WTC11 (cell line): ENCODE measurements at places on chromosomes 3 and 15. TPM values are rescaled to one million over a fixed set of nuclear protein-coding genes. Genes with fewer than 3 reads are reported as not detected.

GRCh38 chr15:58513008-58513407 is 81.2 kb downstream of the LIPC start:
- no peak for DNase-seq
- H3K4me3 ChIP-seq: no peak overlapping the region
- no peaks in the 10 kb centered on the region for H3K27me3 ChIP-seq
- peaks cover 10% of the 10 kb centered on the region for H3K4me1 ChIP-seq

The CPLX3 gene
- 0.09 to 0.21 TPM (median 0.09 TPM) in 3 replicates for total RNA-seq

DNA sequence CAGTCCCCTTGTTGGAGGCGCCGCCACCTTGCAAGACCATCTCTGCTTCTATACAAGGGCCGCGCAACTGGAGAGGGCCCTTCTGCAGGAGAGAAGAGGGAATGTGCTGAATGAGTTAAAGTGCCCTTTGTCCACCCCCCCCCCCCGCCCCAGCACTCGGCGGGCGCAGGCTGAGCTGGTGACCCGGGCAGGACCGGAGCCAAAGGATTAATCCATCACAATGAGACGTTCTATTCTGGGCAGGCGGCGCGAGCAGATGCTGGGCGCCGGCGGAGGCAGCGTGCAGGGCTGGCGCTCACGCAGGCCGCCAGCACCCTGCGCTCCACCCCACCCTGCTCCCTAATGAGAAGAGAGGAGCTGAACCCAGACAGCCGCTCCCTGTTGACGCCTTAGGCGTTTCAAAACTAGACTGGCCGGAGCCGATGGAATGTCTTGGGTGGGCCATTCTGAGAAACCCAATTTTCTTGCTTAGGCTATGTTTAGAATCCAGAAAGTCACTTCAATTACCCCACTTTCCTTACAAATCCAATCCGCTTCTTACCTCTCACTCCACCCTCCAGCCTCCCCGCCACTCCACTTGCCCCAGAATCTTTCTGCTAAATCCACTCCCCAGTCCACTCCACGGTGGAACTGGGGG is 32.9 kb downstream of the GJD2 start:
- DNase-seq: peak; percentile 46
- peaks cover 34% of the 10 kb centered on the region for H3K4me1 ChIP-seq
- H3K4me3 ChIP-seq: peak overlapping the region; percentile 60
- no peaks in the 10 kb centered on the region; the same call in none of the 2 replicates for H3K27me3 ChIP-seq

DNA sequence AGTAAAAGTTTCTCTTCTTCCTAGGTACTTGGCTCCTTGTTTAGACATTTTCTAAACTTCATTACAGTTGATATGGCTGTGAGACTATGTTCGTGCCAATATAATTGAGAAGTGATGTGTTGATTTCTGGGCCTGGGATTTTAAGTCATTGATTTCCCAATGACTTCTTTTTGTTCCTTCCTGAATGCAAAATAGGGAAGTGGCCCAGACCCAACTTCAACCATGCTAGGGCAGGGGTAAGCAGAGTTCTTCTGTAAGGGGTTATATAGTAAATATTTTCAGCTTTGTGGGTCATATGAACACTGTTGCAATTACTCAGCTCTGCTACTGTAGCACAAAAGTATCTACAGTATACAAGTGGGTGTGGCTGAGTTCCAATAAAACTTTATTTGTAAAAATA is 320.1 kb upstream of the WNT5A start:
- no peaks in the 10 kb centered on the region for H3K4me1 ChIP-seq
- no peaks in the 10 kb centered on the region for H3K36me3 ChIP-seq
- no peak overlapping the region for H3K4me3 ChIP-seq

DNA sequence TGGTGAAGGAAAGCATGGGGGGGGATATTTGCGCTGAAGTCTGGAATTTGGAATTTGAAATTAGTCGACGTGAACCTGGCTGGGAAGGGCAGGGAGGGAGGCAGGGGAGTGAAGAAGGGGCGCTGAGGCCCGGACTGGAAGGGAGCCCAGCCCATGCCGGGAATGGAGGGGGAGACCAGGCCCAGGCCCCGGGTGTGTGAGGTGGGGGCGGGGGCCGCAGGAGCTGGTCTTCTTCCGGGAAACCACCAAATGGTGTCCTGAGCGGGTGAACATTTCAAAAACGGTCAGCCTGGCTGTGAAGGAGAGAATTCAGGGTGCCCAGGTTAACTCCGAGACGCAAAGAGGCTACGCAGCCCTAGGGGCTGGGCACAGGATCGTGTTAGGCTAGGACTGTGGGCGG is 497 bp upstream of the PRR20G start:
- H3K4me1 ChIP-seq: no peaks in the 10 kb centered on the region
- H3K27me3 ChIP-seq: no peaks in the 10 kb centered on the region; the same call in none of the 2 replicates
- H3K4me3 ChIP-seq: no peak overlapping the region
- DNase-seq: no peak

DNA sequence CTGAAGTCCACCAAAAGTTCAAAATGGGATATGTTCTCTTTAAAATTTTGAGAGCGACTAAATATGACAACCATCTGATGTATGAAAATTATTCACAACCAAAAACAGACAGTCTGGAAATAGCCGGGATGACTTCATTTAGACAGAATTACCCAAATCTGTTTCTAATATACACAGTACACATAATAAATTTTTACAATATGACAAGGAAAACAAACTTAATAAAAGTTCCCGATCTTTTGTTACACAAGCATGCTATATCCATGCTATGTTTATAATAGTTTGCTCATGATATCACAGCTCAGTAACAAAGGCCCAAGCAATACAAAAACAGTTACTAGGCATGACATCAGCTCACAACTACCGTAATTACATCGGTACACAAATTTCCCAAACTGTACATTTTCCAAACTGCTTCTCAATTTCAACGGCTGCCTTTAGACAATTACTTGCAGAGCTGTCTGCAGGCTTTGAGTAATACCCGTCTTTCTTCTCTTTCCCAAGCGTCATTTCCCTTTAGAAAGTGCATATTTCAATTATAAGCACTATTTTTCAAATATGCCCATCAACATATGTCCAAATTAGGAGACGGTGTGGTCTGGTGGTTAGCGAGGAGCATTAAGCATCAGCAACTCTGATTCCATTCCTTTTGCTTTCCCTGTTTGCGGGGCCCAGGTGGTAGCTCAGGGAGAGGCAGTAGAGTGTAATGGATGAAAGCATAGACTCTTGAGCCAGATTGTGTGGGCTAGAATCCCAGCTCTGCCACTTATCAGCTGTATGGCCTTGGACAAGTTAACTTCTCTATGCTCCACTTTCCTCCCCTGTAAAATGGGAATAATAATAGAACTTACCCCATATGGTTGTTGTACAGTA is 481.2 kb downstream of the FOXP1 start:
- no peaks in the 10 kb centered on the region for H3K36me3 ChIP-seq
- H3K4me1 ChIP-seq: peaks cover 16% of the 10 kb centered on the region
- no peaks in the 10 kb centered on the region for H3K27me3 ChIP-seq
- no peak overlapping the region for H3K27ac ChIP-seq
- no peak for DNase-seq

GRCh38 chr3:118380576-118380975 is 654.1 kb downstream of the IGSF11 start:
- no peaks in the 10 kb centered on the region for H3K36me3 ChIP-seq
- no peak overlapping the region for H3K27ac ChIP-seq
- DNase-seq: no peak
- no peaks in the 10 kb centered on the region for H3K4me1 ChIP-seq

GRCh38 chr3:71492974-71493771 is 90.4 kb downstream of the FOXP1 start:
- no peaks in the 10 kb centered on the region for H3K27me3 ChIP-seq
- H3K4me1 ChIP-seq: peaks cover 49% of the 10 kb centered on the region
- no peak overlapping the region for H3K27ac ChIP-seq
- H3K36me3 ChIP-seq: peaks cover 30% of the 10 kb centered on the region
- no peak overlapping the region for H3K4me3 ChIP-seq
- DNase-seq: no peak

The MELTF gene
- total RNA-seq: 7.3 to 9.5 TPM (median 8.7 TPM) in 3 replicates

DNA sequence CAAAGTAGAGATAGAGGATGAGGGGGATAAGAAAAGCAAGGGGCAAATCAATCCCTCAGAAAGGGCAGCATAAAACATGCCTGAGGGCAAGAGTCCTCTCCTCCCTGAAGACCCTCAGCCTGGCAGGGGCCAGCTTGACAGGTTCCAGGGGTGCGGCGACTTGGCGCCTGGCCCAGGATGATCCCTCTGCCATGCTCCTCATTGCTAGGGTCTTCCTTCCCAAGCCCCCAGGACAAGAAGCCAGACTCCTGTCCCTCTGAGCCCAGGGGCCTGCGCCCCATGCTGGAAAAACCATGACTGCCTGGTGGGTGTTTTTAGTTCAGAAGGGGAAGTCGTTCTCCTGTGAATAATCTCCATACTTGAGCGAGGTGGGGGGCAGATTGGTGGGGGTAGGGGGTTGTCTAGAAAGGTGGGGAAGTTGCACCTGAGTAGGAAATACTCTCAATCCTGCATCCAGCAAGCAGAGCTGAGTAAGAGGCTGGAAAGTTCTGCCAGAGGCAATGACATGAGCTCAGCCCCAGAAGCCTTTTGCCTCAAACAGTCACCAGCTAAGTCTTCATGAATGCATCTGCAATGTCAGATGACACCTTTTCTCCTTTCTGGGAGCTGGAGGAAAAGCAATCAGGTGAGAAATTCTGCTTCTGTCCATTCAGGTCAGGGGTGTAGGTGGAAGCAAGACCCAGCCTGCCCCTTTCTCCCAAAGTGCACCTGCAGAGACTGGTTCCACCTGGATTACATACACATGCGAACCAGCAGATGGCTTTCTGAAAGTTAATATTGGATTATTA is 18.3 kb downstream of the SLC12A8 start:
- H3K27ac ChIP-seq: no peak overlapping the region; the same call in 1 of the 2 replicates
- peaks cover 15% of the 10 kb centered on the region for H3K36me3 ChIP-seq
- H3K4me1 ChIP-seq: peaks cover 45% of the 10 kb centered on the region

DNA sequence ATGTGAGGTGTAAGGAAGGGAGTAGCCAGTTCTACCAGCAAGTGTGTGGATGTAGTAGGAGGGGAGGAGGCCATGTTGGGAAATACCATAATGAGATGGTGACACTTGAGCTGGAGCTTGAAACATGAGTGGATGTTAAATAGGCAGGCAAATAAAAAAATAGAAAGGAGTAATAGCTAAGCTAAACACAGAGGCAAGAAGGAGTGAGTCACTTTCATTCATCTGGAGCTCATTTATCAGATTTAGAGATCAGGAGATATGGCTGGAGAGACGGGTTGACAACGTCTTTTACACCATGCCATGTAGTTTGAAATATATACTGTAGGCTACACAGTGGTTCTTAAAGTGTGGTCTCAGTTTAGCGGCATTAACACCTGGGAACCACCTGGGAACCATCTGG is 390.5 kb downstream of the DIPK2A start:
- no peak for DNase-seq
- no peaks in the 10 kb centered on the region for H3K27me3 ChIP-seq
- H3K4me1 ChIP-seq: no peaks in the 10 kb centered on the region

The AADACL2 gene
- total RNA-seq: not detected in 3 replicates

GRCh38 chr15:31214864-31215489 is 111.7 kb upstream of the KLF13 start:
- H3K27me3 ChIP-seq: peaks cover 6% of the 10 kb centered on the region
- peaks cover 12% of the 10 kb centered on the region for H3K4me1 ChIP-seq
- DNase-seq: no peak
- H3K27ac ChIP-seq: no peak overlapping the region
- H3K4me3 ChIP-seq: peak overlapping the region; percentile 58

DNA sequence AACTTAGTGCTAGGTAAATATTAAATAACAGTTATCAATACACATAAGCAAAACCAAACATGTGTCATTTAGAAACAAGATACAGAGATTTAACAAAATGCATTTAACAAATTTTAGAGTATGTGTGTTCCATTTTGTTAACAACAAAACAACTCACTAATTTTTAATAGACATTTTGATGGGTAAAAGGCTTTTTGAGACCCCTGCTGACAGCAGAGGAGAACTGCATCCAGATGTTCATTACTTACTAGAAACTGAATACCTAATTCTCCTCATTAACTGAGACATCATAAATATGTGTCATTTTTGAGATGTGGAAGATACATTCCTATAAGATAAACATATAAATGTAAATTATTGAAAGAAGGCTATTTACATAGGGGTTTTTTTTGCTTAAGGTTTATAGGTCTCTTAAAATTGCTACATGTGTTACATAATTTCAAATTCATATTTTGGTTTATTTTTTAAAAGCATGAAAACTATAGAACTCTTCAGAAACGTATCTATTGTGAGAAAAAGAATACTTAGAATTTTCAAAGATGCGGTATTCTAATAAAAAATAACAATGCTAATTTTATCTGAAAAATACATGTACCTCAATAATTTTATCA is 1009.8 kb downstream of the TUSC7 start:
- H3K4me3 ChIP-seq: no peak overlapping the region
- peaks cover 6% of the 10 kb centered on the region for H3K4me1 ChIP-seq
- no peaks in the 10 kb centered on the region for H3K36me3 ChIP-seq

The MYO5C gene
- 22.5 to 25.3 TPM (median 22.9 TPM) in 3 replicates for total RNA-seq
